ENCODE measurements at places on chromosomes 2 and 18. TPM values are rescaled to one million over a fixed set of nuclear protein-coding genes. Genes with fewer than 3 reads are reported as not detected.

FAM117B gene
- 7.5 TPM for total RNA-seq

KIAA2012 gene
- 0.17 TPM for total RNA-seq

PTPN2 gene
- total RNA-seq, result 58.1 TPM

SIX3 gene
- not detected for total RNA-seq

SLC19A3 gene
- total RNA-seq, result 63.8 TPM

HJURP gene
- 58.5 TPM for total RNA-seq

INHBB gene
- not detected for total RNA-seq

ITM2C gene
- total RNA-seq, result 55.0 TPM

SGPP2 gene
- total RNA-seq, result 48.8 TPM

CDKL4 gene
- total RNA-seq, result 1.3 TPM

LDAH gene
- total RNA-seq, result 21.5 TPM

ANKRD44 gene
- 10.0 TPM for total RNA-seq
